Esophagus squamous epithelium (tissue), 5 donors: ENCODE measurements at places on chromosomes 7 and 10.

DNA sequence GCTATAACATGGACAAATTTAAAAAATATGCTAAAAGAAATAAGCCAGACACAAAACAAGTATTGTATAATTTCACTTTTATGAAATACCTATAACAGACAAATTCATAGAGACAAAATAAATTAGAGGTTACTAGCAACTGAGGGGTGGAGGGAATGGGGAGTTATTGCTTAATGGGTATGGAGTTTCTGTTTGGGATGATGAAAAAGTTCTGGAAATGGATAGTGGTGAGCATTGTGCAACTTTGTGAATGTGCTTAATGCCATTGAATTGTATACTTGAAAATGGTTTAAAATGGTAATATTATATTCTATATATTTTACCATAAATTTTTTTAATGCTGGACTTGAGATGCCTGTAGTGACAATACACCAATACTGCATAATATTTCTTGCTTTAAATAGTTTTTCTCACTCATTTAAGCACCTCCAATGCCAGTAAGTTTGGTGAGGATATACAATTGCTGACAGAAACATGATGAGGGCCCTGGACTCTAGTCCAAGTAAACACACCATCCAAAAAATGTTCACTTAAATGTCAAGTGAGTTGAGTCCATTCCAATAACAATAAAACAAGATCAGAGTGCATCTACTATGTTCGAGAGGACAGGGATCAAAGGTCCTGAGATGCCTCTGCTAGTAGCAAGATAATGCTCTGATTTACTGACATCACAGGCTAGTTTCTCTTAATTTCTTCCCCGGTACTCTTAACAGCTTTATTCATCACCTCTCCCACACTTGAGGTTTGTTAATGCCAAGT is 71.9 kb downstream of the NT5C2 start:
- no peak for DNase-seq

DNA sequence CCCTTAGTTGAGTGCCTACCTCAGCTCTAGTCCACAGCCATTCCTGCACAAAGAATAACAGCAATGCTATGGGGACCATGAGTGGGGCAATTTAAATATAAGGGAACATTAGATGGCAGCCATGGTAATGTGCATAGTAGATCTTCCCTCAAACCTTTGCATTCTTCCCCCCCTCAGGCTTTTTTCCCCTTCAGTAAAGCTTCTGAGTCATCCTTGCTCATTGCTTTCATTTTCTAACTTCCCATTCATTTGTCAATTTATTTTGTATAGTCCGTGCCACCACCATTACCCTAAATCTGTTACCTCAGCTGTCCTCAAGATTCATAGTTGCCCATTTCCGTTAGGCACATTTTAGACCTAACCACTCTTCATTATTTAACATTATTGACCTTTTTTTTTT is 10.7 kb downstream of the HECTD2 start:
- DNase-seq = no peak

DNA sequence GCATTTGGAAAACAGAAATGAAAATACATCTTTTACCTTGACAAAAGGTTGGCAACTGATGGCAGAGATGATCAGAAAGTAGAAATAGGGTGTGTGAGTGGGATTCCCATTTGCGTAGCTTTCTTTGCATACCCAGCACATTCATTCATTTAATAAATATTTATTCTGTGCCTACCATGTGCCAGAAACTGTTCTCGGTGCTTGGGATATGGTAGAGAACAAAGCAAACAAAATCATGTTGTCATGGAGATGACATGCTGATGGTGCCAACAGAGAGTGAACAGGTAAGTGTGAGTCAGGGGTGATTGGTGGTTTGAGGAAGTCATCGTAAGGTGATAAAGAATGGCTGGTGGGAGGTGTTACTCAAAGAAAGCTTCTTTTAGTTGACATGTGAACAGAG is 45.4 kb downstream of the CACNB2 start:
- DNase-seq = no peak

DNA sequence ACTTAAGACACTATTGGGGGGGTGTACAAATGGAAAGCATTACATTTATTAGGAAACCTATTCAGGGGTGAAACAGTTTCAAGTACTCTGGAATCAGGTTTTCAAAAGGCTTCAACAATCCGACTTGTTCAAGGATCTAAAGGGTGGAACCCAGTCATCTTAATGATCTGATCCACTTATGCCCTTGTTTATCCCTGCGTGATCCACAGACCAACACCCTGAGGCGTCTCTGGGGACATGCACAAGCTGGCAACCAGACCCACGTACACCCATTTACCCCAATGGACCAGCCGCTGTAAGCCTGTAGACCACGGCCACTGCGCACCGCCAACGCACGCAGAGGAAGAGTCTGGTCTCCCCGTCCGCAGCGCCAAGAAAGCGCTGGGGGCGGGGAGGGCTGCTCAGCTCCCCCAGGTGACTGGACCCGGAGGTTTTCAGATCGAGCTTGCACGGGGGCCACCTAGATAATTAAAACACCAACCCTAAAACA is 13.4 kb downstream of the HNRNPF start:
- DNase-seq = no peak

GRCh38 chr10:44511166-44511565 is 126.3 kb upstream of the CXCL12 start:
- DNase-seq = no peak

- no peak for DNase-seq
These were observed 72.0 kb upstream of the TES start for GRCh38 chr7:116138202-116138801.

DNA sequence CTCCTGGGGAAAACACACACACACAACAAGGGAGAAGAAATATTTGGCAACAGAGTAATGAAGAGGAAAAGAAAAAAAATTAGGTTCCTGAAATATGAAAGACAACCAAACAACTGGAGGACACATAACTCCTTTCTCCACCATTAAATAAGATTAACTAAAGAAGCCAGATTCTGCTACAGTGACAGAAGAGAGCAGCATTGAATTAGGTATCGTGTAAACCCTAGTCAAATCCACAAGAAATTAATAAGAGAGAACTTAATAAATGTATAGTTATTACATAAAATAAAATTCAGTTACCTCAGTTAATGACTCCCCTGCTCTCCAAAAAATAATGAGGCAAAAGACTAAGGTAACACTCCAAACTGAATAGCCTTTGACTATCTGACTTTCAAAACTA is 306.7 kb downstream of the CRPPA start:
- DNase-seq = no peak

- DNase-seq = no peak
These were observed 58.9 kb downstream of the XRCC2 start for GRCh38 chr7:152617056-152617455.

DNA sequence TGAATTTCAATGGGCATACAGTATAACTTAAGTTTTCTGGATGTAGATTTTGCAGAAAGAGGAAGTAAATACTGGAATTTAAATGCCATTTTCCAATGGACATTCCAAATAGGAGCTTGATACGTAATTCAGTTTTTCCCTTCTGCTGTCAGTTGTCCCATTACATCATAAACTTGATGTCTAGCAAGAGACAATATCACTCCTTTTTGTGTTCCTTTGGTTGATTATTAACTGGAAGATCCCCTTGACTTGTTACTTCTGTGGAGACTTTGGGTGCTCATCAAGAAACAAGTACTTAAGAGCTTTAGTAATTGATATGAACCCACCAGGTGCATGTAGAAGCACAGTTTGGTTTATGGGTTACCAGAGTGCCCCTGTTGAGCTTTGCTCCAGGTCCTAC is 116.1 kb downstream of the ST7 start:
- DNase-seq = no peak

DNA sequence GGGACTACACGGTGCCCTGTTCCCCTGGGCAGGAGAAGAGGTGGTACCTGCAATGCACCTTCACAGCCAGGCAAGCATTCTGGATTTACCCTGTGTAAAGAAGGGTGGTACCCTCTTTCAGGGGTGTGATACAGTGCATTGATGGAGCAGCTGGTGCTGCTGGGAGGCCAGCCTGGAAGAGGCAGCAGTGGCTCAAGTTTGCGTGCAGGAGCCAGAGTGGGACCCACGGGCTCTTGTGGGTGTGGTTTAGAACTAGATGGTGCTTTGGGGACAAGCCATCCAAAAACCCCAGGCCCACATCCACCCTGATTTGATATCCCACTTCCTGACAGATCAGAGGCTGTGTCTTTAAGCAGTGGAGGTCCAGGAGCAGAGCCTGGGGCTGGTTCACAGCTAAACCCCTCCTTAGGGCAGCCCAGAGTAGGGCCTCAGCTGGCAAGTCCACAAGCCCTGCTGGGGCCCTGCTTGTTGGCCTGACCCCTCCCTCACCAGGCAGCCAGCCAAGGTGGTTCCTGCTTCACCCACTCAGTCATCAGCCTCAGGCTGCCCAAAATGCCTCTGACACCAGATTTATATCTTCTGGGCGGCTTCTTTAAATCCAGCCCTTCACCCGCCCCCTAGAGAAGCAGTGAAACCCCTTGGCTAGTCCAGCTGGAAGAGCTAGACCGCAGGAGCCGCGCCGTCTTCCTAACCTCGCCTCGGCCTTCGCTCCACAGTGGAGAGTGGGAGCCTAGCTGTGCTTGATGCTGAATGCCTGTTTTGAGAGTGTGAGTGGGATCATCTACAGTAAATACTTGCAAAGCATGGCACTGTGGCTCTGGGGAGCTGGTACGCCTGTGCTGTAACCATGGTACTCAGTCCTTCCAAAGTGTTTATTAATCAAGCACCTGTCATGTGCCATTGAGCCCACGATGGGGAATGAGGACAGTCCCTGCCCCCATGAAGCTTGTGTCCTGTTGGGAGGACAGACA is 1.4 kb upstream of the ASIC3 start:
- DNase-seq = no peak

DNA sequence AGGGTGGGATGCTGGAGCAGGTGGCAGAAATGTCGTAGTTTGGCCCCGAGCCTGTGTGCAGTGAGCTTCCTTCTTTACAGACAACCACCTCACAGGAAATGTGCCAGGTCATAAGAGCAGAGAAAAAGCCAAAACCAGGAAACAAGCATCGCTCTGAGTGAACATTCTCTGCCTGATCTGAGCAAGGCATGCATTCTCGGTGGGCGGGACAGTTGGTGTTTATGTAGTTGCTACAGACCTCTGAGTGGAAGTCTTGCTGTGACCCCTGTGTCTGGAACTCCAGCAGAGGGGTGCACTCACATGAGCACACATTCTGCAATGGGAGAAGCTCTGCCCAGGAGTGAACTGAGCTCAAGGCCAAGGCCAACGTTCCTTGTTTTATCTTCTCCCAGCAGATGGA is 230.1 kb downstream of the TCERG1L start:
- no peak for DNase-seq

- no peak for DNase-seq
These were observed 349.2 kb downstream of the HGF start for GRCh38 chr7:81420526-81421226.

GRCh38 chr10:100654782-100655325 is 90.5 kb upstream of the PAX2 start:
- DNase-seq = no peak

- DNase-seq = no peak
These were observed 8.3 kb downstream of the EN2 start for GRCh38 chr7:155466142-155466813.

DNA sequence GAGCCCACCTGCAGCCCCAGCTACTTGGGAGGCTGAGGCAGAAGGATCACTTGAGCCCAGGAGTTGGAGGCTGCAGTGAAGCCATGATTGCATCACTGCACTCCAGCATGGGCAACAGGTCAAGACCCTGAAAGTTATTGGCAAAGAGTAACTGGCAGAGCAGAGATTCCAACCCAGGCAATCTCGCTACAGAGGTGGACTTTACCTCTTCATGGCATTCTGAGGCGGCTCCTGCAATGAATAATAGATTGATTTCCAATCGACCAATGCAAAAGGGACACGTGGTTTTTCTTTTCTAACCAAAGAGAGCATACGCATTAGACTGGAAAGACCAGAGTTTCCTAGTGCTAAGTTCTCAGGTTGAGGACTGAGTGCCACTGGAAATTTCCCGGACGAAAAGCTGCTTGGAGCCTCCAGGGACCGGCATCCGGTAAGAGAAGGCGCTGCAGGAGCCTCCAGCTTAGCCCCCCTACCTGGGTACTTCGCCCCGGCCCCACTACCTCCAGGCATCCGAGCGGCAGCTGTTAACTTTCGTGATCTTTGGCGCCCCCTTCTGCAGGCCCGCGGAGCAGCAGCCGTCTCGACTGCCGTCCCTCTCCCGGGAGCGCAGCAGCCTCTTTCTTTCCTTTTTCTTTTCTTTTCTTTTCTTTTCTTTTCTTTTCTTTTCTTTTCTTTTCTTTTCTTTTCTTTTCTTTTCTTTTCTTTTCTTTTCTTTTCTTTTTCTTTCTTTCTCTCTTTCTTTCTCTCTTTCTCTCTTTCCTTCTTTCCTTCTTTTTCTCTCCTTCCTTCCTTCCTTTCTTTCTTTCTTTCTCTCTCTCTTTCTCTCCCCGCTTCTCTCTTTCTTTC is 4.1 kb downstream of the MBLAC1 start:
- DNase-seq = no peak

GRCh38 chr7:132472463-132473120 is 103.7 kb downstream of the PLXNA4 start:
- no peak for DNase-seq

- DNase-seq = no peak
These were observed 92.4 kb upstream of the TMEM72 start for GRCh38 chr10:44818701-44819127.

DNA sequence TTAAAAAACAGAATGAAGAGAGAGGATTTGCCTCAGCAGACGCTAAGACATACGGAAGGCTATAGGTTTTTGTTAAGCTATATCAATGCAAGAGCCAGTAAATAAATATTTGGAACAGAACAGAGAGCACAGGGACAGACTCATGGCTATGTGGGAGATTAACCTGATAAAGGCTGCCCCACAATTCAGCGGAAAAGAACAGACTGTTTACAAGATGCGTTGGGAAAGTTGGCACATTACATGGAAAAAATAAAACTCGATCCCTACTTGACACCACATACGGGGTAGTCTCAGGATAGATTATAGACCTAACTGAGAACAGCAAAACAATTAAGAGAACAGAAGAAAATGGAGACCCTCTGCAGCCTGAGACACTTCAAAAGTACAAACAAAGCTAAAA is 10.8 kb downstream of the KCNH2 start:
- DNase-seq = no peak

- DNase-seq = no peak
These were observed 1.2 kb downstream of the UBE3C start for GRCh38 chr7:157139810-157140510.

GRCh38 chr10:34994565-34995142 is 95.5 kb downstream of the CUL2 start:
- DNase-seq = no peak

GRCh38 chr10:10992961-10993714 is 24.5 kb upstream of the CELF2 start:
- no peak for DNase-seq

- DNase-seq = no peak
These were observed 6.1 kb downstream of the GUSB start for GRCh38 chr7:65975814-65976445.

- no peak for DNase-seq
These were observed 87.0 kb upstream of the GLCCI1 start for GRCh38 chr7:7881581-7881980.

- no peak for DNase-seq
These were observed 334.8 kb downstream of the DNAJB6 start for GRCh38 chr7:157671358-157672255.

DNA sequence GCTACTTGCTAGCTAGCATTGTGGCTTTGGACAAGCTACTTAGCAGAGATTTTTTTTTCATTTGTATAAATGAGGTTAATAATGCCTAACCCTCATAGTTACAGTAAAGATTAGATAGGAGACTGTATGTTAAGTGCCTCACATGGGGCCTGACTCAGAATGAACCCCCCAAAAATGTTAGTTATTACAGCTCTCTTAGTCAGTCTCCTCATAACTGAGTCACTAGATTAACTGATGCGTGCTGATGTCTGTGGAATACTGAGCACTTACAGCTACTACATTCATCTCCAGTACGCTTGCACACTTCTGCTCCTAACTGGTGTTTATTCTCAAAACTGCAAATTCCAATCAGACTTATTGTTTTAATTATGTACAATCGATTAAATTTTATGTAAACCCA is 315.3 kb downstream of the SNX13 start:
- no peak for DNase-seq
